ENCODE measurements at places on chromosomes 5 and 9.

DNA sequence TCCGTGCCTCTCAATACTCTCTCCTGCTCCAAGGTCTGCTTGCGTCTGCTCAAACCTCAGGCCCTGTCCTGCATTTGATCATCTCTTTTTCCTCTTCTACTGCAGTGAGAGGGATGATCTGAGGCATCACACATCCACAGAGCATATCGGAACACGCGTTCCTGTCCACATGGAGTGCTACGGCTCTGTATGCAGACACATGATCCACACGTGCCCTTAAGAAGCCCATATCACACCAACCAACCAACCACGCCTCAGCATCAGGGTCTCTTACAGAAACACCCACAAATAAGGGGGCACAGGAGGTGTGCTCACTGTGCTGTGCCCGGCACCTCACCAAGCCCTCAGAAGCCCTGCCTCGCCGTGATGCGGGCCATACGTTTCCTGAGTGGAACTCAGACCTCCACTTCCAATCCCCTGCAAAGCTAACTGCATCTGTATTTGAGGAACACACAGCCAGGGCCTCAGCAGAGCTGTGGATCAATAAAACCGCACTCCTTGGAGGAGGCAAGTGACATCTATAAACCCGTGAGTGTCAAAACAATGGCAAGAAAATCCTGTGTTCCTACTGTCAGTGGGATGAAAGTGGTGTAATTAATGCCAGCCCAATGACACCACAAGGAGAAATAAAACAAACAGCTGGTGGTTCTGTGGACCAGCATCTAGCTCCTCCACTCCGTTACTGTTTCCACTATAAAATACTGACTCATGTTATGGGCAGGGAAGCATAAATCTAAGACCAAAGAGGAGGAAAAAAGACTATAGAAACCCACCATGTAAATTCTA is 40.4 kb downstream of the AK8 start:
- DNase-seq: no peak

DNA sequence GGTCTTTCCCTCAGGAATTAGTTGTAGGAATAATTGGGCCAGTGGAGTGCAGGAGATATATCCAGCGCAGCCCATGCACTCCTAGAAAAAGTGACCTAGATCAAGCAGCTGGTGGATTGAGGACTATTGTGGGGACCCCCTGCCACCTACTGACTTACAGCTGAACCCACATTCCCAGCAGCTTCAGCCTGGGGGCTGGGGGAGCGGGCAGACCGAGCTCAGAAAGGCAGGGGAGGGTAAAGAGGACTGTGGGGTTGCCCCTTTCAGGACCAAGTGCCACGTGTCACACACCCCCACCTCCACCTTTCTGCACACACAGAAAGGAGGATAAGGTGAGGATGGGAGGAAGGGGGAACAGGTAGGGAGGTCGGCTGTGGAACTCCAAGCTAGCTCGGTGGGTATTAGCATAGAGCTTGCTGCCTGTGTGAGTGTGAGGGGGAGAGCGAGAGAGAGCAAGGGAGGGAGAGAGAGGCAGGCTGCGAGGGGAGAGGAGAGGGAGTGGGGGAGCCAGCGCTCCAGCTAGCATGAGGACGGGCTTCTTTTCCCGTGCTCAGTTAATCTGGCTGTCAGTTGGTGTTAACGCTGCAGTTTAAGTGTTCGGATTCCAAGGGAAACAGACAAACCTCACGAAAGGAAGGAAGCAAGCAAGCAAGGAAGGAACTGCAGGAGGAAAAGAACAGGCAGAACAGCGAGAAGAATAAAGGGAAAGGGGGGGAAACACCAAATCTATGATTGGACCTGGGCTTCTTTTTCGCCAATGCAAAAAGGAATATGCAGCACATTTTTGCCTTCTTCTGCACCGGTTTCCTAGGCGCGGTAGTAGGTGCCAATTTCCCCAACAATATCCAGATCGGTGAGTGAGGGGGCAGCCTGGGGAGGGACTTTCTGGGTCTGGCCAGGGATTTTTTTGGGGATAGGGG is at the start of gene GRIA1:
TSS of gene GRIA1 (plus strand) at position 553 of the 920 bp plus-strand sequence.
- no peak for DNase-seq

DNA sequence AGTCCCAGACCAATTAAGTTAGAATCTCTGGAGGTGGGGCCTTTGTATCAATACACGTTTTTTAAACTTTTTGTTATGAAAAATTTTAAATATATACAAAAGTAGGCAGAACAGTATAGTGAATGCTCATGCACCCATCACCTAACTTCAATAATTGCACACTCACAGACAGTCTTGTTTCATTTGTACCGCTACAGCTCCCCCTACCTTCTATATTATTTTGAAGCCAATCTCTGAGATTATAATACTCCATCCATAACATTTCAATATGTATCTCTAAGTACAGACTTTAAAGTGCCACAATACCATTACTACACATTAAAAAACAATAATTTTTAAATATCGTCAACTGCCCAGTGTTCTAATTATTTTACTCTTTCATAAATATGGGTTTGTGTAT is 32.9 kb downstream of the ISL1 start:
- no peak for DNase-seq

DNA sequence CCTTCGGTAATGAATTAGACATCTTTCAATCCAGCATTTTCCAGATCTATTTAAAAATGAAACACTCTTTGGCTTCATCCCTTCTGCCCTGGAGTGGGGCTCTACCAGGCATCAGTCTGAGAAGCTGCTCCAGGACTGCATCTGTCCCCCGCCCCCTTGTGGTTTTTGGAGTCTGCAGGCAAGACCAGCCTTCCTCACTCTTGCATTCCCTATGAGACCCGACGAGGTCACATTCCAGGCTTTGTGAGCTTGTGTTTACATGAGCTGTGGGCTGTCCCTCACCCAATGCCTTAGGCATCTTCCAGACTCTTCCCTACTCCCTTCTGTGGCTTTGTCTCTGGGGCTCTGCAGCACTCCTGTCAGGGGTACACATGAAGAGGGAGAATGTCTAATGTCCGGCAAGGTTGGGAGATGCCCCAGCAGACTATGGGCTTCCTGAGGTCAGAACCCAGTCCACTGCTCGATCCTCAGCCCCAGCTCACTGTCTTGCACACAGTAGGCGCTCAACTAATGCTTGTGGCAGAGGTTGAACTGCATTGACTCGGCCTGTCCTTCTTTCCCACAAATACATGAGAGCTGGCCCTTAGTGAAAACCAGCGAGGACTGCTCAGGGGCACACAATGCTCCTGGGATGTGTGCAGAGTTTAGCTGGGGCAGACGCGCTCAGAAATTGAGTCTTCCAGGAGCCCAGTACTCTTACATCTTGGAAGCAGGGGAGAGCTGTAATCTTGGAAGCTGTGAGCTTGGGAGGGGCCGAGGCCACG is 11.7 kb upstream of the GADD45G start:
- no peak for DNase-seq

- DNase-seq: no peak
Observed at GRCh38 chr5:73812962-73813588, 187.1 kb downstream of the ARHGEF28 start.

GRCh38 chr5:122112063-122112462 is 17.3 kb upstream of the ZNF474 start:
- DNase-seq: no peak

- DNase-seq: no peak
Observed at GRCh38 chr5:168714046-168714445, 134.9 kb upstream of the PANK3 start.

- no peak for DNase-seq
Observed at GRCh38 chr9:13513716-13514444, 234.4 kb upstream of the MPDZ start.

All from activated CD4-positive, alpha-beta T cell treated with anti-CD3 and anti-CD28 coated beads, Interleukin-2, amount 50 U/mL, for 48 hours (primary cell).